ENCODE measurements at places on chromosomes 3 and 15.
A peak's percentile ranks its signal among the peaks of the same experiment; 100 is the strongest.

DNA sequence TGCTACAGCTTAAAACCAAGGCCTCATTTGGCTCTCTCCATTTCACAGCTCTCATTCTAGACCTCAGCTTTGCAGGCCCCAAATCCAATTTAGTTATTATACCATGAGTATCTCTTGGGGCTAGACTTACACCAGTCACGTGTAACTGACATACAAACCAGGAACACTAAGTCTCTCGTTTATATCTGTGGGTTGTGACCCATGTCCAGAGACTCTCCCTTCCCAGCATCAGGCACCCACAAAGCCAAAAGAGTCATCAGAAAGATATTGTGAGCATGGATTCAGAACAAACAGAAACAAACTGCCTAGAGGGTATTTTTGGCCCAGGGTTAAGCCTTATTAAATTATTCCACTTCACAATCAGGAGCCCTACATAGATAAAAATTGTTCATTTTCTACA, 5.6 kb upstream of the CCDC13 start:
- DNase-seq = peak; percentile 57

GRCh38 chr3:149384911-149385321, 7.5 kb upstream of the TM4SF1 start:
- peak; percentile 89 for DNase-seq

- DNase-seq = peak; percentile 100
Observed at GRCh38 chr3:64977308-64978100, 289.7 kb upstream of the ADAMTS9 start.

- DNase-seq = no peak
Observed at GRCh38 chr15:90076716-90077115, 25.6 kb downstream of the IDH2 start.

DNA sequence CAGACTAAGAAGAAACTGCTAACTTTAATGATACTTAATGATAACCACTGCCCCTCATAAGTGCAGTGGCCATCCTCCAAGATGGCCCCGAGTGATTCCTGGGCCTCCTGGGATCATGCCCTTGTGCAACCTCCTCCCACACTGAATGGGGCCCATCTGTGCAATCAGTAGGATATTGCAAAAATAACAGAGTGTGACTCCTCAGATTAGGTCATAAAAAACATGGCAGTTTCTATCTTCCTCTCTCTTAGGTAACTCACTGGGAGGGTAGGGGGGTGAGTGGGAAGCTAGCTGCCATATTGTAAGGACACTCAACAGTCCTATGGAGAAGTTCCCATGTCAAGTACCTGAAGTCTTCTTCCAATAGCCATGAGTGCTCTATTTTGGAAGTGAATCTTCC, 173.0 kb downstream of the SHQ1 start:
- DNase-seq = no peak
